ENCODE measurements at places on chromosomes 7 and 10. TPM values are rescaled to one million over a fixed set of nuclear protein-coding genes. Genes with fewer than 3 reads are reported as not detected.

GRCh38 chr7:28922624-28923331 is 35.4 kb downstream of the TRIL start:
- H3K27ac ChIP-seq = no peak overlapping the region
- no peaks in the 10 kb centered on the region for H3K36me3 ChIP-seq
- no peaks in the 10 kb centered on the region for H3K27me3 ChIP-seq
- H3K4me3 ChIP-seq = no peak overlapping the region
- DNase-seq = peak; percentile 75

RUFY2 gene
- total RNA-seq = 21.7 TPM

DNA sequence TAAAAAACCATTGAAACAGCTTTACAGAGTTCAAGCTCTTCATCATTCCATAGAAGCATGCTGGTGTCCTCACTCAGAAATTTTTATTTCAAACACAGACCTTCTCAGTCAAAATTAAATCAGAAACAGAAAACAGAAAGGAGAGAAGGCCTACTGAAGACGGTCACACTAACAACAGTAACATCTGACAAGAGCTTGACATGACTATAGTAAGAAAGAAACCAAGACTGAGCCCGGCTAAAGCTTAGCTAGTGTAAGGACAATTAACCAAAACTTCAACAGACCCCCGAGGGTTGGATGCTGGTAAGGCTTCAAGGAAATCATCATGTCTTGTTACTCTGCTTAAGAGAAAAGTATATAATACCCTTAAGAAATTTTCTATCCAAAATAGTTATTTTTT is 38.6 kb downstream of the MTPN start:
- no peaks in the 10 kb centered on the region for H3K27me3 ChIP-seq
- H3K4me3 ChIP-seq = no peak overlapping the region
- H3K27ac ChIP-seq = no peak overlapping the region

- no peak overlapping the region for H3K4me3 ChIP-seq
- H3K27me3 ChIP-seq = no peaks in the 10 kb centered on the region
- H3K4me1 ChIP-seq = no peaks in the 10 kb centered on the region
- no peak overlapping the region for H3K27ac ChIP-seq
- DNase-seq = no peak
These were observed 4.0 kb upstream of the GIMAP8 start for GRCh38 chr7:150446288-150446938.

DNA sequence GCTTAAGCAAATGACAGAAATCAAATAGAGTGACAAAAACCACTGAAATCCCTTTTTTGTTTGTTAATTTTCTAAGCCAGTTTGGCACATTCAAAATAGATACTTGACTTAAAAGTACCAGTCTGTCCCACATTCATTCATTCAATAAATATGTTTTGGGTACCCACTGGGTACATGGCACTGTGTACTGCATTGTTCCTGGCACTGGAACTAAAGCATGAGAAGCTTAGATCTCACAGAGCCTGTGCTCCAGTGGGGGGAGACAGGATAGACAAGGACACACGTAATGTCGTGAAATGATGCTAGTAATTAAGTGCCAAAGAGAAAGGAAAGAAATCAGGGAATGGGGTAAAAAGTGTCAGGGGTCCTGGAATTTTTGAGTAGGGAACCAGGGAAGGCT is 13.0 kb downstream of the MTURN start:
- H3K4me1 ChIP-seq = peaks cover 8% of the 10 kb centered on the region
- no peak for DNase-seq
- no peak overlapping the region for H3K4me3 ChIP-seq
- no peak overlapping the region for H3K27ac ChIP-seq
- no peaks in the 10 kb centered on the region for H3K27me3 ChIP-seq
- H3K36me3 ChIP-seq = no peaks in the 10 kb centered on the region
